ENCODE measurements at places on chromosomes 3 and 15.

DNA sequence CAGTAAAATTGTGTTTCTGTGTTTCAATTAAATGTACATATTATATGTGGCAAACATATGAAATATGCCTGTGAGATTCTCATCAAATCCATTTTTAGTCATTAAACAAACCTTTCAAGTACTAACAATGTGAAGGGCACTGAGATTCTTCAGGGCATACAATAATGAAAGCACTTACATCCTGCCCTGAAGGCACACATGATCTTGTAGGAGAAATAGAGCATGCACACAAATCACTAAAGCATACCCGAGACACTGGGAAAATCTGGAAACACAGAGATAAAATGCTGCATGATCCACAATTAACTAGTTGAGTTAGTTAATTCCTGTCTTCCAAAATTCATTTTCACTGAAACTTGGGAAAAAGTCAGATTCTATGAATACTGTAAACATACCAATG is 810.5 kb upstream of the NECTIN3 start:
- no peak overlapping the region for H3K27ac ChIP-seq
- DNase-seq = no peak
- no peaks in the 10 kb centered on the region for H3K27me3 ChIP-seq

DNA sequence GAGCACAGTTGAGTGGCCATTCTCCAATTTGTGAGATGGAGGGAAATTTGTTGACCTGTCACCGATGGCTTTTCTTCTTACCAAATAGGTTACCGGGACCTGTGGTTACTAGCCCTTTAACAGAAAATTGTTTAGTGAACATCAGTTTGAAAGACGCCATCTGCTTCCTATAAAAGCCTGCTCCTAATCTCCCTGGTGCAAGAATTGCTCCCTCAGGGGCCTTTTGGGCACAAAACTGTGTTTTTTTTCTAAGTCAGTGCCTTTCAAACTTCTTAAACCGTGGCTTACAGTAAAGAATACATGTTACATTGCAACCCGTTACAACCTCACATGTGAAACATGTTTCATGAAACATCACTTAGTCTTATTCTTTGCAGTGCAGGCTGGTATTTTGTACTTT is 15.0 kb downstream of the CACNA2D3 start:
- no peak overlapping the region for H3K4me3 ChIP-seq
- no peak for DNase-seq
- no peaks in the 10 kb centered on the region for H3K36me3 ChIP-seq
- H3K4me1 ChIP-seq = no peaks in the 10 kb centered on the region

GRCh38 chr15:87357637-87358313 is 898.8 kb downstream of the NTRK3 start:
- no peak overlapping the region for H3K27ac ChIP-seq
- H3K4me1 ChIP-seq = peaks cover 4% of the 10 kb centered on the region
- no peak for DNase-seq
- H3K36me3 ChIP-seq = no peaks in the 10 kb centered on the region

- no peak overlapping the region for H3K4me3 ChIP-seq
- no peak for DNase-seq
- no peaks in the 10 kb centered on the region for H3K36me3 ChIP-seq
- no peaks in the 10 kb centered on the region for H3K27me3 ChIP-seq
- H3K27ac ChIP-seq = peak overlapping the region; percentile 87
- H3K4me1 ChIP-seq = peaks cover 64% of the 10 kb centered on the region
Measured at GRCh38 chr3:119329551-119329950, 35.4 kb downstream of the ARHGAP31 start.

DNA sequence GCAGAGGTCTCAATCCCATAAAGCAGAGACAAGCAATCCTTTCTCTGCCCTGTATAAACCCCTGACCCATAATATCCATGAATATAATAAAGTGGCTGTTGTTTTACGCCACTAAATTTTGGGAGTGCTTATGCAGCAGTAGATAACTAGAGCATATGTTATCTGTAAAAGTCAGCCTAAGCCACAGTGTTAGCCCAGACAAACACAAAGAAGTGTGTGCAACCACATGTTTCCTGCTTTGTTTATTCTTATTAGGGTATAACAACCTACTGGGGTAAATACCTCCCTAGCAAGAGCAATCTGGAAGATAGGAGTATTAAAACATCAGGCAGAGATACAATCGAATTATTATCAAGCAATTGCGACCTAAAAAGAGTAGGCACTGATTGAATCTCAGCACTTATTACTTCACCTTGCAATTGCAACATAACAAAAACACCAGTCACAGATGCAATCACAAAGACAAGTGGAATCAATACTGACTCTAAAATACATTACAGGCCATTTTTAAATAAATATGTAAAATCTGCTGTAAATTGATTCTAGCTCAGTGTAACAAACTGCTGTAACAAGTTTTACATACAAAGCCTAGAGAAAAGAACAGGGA is 94.6 kb upstream of the UBE2E2 start:
- H3K36me3 ChIP-seq = no peaks in the 10 kb centered on the region
- H3K4me1 ChIP-seq = no peaks in the 10 kb centered on the region
- no peaks in the 10 kb centered on the region for H3K27me3 ChIP-seq
- no peak overlapping the region for H3K4me3 ChIP-seq

- H3K4me1 ChIP-seq = peaks cover 12% of the 10 kb centered on the region
- DNase-seq = peak; percentile 22
- no peak overlapping the region for H3K4me3 ChIP-seq
- H3K36me3 ChIP-seq = no peaks in the 10 kb centered on the region
- H3K27me3 ChIP-seq = no peaks in the 10 kb centered on the region
Measured at GRCh38 chr3:88626456-88627120, 476.8 kb downstream of the C3orf38 start.

- no peak for DNase-seq
- H3K27me3 ChIP-seq = no peaks in the 10 kb centered on the region
- H3K4me1 ChIP-seq = peaks cover 7% of the 10 kb centered on the region
- no peak overlapping the region for H3K4me3 ChIP-seq
Measured at GRCh38 chr3:64228110-64228509, 2.8 kb upstream of the PRICKLE2 start.

- H3K4me1 ChIP-seq = peaks cover 14% of the 10 kb centered on the region
- H3K27me3 ChIP-seq = no peaks in the 10 kb centered on the region
- H3K27ac ChIP-seq = no peak overlapping the region
- DNase-seq = no peak
- H3K4me3 ChIP-seq = no peak overlapping the region
Measured at GRCh38 chr3:52327486-52328290, 11.6 kb downstream of the DNAH1 start.

GRCh38 chr15:49848282-49848724 is 227.5 kb downstream of the DTWD1 start:
- no peak overlapping the region for H3K27ac ChIP-seq
- no peaks in the 10 kb centered on the region for H3K36me3 ChIP-seq
- H3K27me3 ChIP-seq = no peaks in the 10 kb centered on the region
- peak; percentile 96 for DNase-seq
- no peaks in the 10 kb centered on the region for H3K4me1 ChIP-seq
- no peak overlapping the region for H3K4me3 ChIP-seq

GRCh38 chr15:69459066-69459465 is 6.4 kb downstream of the RPLP1 start:
- H3K27me3 ChIP-seq = no peaks in the 10 kb centered on the region
- DNase-seq = no peak
- peaks cover 19% of the 10 kb centered on the region for H3K4me1 ChIP-seq
- no peak overlapping the region for H3K27ac ChIP-seq
- no peak overlapping the region for H3K4me3 ChIP-seq
- peaks cover 19% of the 10 kb centered on the region for H3K36me3 ChIP-seq

GRCh38 chr3:115671761-115672455 is 48.6 kb downstream of the GAP43 start:
- no peaks in the 10 kb centered on the region for H3K27me3 ChIP-seq
- H3K27ac ChIP-seq = no peak overlapping the region
- H3K4me1 ChIP-seq = peaks cover 17% of the 10 kb centered on the region
- H3K36me3 ChIP-seq = no peaks in the 10 kb centered on the region
- DNase-seq = no peak

- peak; percentile 56 for DNase-seq
- peaks cover 6% of the 10 kb centered on the region for H3K4me1 ChIP-seq
- no peaks in the 10 kb centered on the region for H3K27me3 ChIP-seq
- H3K27ac ChIP-seq = no peak overlapping the region
Measured at GRCh38 chr3:13011573-13012220, 61.5 kb downstream of the IQSEC1 start.

- no peaks in the 10 kb centered on the region for H3K27me3 ChIP-seq
- DNase-seq = no peak
- H3K27ac ChIP-seq = no peak overlapping the region
- no peaks in the 10 kb centered on the region for H3K36me3 ChIP-seq
Measured at GRCh38 chr3:100107221-100107814, 7.0 kb downstream of the FILIP1L start.

DNA sequence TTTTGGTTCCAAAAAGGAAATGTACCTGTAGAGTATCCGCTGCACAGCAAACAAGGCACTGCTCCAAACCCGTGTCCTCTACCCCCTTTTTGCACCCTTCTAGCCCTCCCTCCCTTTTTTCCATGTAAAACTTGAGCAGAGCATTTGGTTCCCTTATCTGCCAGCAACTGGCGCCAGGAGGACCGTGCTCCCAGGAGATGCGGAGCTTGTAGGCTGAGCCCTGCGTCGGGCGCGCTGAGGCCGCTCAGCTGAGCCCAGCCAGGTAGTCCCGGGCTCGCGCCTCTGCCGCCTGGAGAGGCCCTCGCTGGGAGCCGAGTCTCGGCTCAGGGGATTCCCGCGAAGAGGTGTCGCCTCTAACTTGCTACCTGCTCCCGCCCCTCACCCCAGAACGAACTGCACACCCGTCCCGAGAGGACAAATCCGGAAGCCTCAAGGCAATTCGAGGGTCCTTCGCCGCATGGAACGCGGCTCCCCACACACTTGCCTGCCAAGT is 575 bp downstream of the TRPM7 start:
- no peaks in the 10 kb centered on the region for H3K36me3 ChIP-seq
- no peaks in the 10 kb centered on the region for H3K27me3 ChIP-seq
- peak overlapping the region; percentile 64 for H3K4me3 ChIP-seq
- peaks cover 5% of the 10 kb centered on the region for H3K4me1 ChIP-seq
- peak; percentile 87 for DNase-seq
- peak overlapping the region; percentile 94 for H3K27ac ChIP-seq

DNA sequence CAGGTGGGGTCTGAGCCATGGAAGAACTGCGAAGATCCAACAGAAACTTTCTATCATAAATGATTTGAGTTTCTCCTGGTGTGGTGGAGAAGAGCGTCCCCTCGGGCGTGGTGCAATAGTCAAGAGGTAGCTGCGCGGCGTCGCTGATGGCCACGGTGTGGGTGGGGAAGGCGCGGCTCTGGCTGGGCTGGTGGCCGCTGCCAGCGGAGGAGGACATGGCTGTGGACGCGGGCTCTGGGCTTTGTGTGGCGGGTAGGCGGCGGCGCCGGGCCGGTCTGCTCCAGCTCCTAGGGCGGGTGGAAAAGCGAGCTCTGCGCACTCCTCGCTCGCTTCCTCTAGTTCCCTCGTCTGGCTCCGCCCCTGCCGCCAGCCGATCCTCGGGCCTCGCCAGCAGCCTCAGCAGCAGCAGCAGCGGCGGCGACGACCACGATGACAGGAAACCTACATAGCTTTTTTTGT is 5.9 kb downstream of the STARD9 start:
- peaks cover 19% of the 10 kb centered on the region for H3K4me1 ChIP-seq
- DNase-seq = peak; percentile 92
- no peak overlapping the region for H3K27ac ChIP-seq
- no peaks in the 10 kb centered on the region for H3K36me3 ChIP-seq
- peak overlapping the region; percentile 25 for H3K4me3 ChIP-seq
- peaks cover 46% of the 10 kb centered on the region for H3K27me3 ChIP-seq

- no peaks in the 10 kb centered on the region for H3K36me3 ChIP-seq
- H3K4me1 ChIP-seq = no peaks in the 10 kb centered on the region
- peak; percentile 33 for DNase-seq
- no peaks in the 10 kb centered on the region for H3K27me3 ChIP-seq
- H3K27ac ChIP-seq = no peak overlapping the region
- H3K4me3 ChIP-seq = no peak overlapping the region
Measured at GRCh38 chr3:113914646-113915045, 33.2 kb upstream of the ZDHHC23 start.

DNA sequence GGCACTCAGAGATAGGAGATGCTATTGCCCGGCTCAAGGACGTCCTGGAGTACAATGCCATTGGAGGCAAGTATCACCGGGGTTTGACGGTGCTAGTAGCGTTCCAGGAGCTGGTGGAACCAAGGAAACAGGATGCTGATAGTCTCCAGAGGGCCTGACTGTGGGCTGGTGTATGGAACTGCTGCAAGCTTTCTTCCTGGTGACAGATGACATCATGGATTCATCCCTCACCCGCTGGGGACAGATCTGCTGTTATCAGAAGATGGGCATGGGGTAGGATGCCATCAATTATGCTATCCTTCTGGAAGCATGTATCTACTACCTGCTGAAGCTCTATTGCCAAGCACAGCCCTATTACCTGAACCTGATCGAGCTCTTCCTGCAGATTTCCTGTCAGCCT is 26.4 kb downstream of the BCL2A1 start:
- H3K36me3 ChIP-seq = no peaks in the 10 kb centered on the region
- H3K27me3 ChIP-seq = no peaks in the 10 kb centered on the region
- no peaks in the 10 kb centered on the region for H3K4me1 ChIP-seq
- DNase-seq = no peak
- no peak overlapping the region for H3K4me3 ChIP-seq

- H3K4me3 ChIP-seq = no peak overlapping the region
- H3K27ac ChIP-seq = no peak overlapping the region
- no peaks in the 10 kb centered on the region for H3K36me3 ChIP-seq
- no peak for DNase-seq
- H3K4me1 ChIP-seq = peaks cover 11% of the 10 kb centered on the region
- no peaks in the 10 kb centered on the region for H3K27me3 ChIP-seq
Measured at GRCh38 chr15:86877171-86877631, 797.5 kb downstream of the AGBL1 start.

DNA sequence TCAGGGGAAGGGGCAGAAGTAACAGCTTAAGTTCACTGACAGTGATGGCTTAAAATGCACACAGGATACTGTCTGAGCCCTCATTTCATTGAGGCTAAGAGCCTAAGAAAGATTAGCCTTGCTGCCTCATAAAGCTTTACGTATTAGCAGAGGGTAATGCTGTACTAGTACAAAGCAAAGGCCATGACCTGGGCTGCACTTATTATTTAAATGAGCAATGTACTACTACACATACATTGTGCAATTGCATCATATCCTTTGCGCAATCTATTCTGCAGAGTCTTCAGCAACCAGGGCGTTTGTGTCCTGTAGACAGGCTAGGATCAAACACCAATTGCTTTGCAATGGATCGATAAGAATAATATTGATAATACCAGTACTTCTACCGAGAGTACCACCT is 221.8 kb downstream of the TPRG1 start:
- H3K4me1 ChIP-seq = no peaks in the 10 kb centered on the region
- no peak overlapping the region for H3K4me3 ChIP-seq
- no peaks in the 10 kb centered on the region for H3K36me3 ChIP-seq
- no peak overlapping the region for H3K27ac ChIP-seq

GRCh38 chr15:28026221-28026620 is 72.9 kb downstream of the OCA2 start:
- H3K27ac ChIP-seq = no peak overlapping the region
- DNase-seq = no peak
- H3K36me3 ChIP-seq = no peaks in the 10 kb centered on the region
- H3K4me3 ChIP-seq = no peak overlapping the region

DNA sequence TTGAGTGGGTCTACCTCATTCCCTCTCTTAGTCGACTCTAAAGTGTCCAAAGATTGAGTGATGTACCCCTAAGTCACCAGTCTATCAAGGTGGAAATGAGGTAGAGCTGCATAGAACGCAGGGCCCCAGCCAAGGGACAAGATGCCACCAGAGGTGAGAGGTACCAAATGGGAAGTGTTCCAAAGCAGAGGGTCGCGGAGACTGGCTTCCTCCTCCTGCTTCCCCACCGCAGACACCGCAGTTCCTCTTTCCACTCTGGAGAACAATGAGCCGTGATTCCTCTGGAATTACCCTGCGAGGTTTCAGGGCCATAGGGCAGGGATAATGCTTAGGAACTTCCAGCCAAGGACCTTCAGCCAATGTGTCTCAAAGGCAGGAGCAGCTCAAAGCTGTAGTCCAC is 55.8 kb downstream of the DAPK2 start:
- no peaks in the 10 kb centered on the region for H3K27me3 ChIP-seq
- H3K27ac ChIP-seq = no peak overlapping the region
- H3K4me1 ChIP-seq = peaks cover 4% of the 10 kb centered on the region
